ENCODE measurements at places on chromosomes 6 and 20.

DNA sequence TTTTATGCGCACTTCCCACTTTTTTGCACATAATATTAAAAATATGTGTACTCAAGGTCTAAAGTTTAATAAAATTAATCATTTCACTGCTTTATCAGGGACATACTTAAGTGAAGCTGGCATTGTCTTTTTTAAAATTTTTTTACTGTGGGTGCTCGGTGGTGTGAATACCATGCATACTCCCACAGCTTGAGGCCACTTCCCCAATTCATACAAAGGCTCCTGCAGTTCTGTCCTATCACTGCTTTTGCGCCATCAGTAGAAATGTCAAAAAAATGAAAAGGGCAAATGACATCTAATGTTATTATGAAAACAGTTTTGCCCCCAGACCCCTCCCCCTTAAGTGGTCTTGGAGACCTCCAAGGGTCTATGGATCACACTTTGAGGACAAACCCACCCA, 464.1 kb upstream of the ARID1B start:
- DNase-seq: no peak

DNA sequence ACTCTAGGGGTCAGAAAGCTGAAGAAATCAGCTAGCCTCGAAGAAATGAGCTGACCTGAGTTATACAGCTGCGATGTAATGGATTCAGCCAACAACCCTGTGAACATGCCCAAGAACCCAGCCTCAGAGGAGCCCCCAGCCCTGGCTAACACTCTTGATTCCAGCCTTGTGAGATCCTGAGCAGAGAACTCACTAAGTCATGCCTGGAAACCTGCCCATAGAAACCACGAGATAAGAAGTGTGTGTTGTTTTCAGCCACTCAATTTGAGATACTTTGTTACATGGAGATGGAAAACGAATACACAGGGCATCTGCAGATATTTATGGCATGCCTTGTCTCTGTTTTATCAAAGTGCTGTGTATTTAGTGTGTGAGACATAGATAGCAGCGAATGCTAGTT, 265.2 kb downstream of the QKI start:
- DNase-seq: no peak

DNA sequence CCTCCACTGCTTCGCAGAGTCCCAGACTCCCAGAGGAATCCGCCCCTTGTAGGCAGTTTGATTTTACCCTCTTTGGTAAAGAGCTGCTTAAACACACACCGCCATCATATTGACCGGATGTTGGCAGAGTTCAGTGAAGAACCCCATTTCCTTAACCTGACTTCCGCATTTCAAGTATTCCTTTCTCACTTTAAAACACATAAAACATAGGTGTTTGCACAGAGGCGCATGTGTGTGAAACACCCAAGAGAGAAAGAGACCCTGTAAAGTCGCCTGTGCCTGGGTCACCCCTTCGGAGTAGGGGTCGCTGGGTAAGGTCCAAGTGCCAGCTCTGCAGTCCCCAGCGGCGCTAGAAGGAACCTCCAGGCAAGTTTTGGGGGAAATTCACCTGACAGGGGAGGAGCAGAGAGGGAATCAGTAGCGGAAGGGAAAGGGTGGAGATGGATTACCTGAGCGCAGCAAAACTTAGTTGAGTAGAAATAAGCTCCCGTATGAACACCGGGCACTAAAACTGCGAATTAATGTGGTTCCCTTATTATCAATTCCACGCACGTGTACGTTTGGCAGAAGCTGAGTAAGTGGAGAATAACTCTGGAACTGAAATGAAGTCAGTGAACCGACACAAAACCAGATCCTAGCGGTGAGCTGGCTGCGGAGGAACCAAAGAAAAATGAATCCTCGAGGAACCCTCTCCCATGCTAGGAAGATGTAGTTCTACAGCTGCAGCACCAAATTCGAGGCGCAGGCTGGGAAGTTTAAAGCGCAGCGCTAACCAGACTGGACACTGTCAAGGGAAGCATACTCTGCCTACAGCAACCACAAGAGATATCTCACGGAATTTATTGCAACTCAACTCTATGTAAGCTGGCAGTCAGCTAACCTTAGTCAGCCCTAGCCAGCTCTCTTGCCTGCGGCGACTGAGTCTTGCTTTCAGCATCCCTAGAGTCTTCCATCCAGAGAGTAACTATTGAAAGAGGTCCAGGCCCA, 3.5 kb upstream of the HTR1B start:
- DNase-seq: no peak

- no peak for DNase-seq
These were observed 178.6 kb downstream of the PDE7B start for GRCh38 chr6:136030131-136030530.

- no peak for DNase-seq
These were observed 29.1 kb upstream of the SCML4 start for GRCh38 chr6:107853230-107853629.

DNA sequence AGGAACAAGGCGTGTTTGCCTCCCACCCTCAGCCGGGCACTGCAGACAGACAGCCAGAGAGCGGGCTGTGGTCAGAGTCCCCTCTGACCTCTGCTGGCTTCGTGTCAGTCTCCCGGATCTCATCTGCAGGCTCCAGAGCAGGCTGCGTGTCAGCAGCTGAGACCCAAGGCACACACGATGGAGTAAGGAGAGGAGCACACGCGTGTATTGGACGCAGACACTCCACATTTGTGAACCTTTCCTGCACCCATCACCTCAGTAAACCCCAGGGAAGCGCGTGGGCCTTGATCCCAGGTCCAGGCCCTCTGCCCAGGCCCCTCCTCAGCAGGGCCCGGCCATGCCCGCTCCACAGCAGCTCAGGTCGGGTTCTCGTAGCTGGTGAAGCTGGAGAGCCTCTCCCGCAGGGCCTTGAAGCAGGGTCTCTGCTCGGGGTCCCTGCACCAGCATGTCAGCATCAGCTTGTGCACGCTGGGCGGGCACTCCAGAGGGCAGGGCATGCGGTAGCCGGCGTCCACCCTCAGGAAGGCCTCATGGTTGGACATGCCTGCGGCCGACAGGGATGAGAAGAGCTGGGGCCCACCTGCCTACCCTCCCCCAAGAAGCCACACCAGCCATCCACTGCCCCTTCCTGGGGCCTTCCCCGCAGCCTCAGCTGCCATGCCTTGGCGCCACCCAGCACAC, 7.9 kb downstream of the PTK6 start:
- no peak for DNase-seq

GRCh38 chr6:14767226-14767625, 478.6 kb upstream of the JARID2 start:
- no peak for DNase-seq

DNA sequence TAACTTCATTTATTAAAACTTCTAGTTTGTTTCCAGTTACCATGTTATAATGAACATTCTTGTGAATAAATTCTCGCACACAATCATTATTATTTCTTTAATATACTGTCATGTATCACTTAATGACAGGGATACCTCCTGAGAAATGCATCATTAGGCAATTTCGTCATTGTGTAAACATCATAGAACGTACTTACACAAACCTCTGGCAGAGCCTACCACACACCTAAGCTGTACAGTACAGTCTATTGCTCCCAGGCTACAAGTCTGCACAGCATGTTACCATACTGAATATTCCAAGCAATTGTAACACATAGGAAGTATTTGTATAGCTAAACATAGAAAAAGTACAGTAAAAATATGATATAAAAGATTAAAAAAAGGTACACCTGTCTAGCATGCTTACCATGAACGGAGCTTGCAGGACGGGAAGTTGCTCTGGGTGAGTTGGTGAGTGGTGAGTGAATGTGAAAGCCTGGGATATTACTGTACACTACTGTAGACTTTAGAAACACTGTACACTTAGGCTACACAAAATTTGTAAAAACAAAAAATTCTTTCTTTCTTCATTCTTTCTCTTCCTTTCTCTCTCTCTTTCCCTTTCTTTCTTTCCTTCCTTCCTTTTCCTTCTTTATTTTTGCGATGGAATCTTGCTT, 268.2 kb upstream of the SOX4 start:
- DNase-seq: no peak

- DNase-seq: no peak
These were observed 48.2 kb upstream of the PXDC1 start for GRCh38 chr6:3799719-3800118.

- no peak for DNase-seq
These were observed 46.3 kb downstream of the BTBD9 start for GRCh38 chr6:38593409-38593808.

Data from NCI-H187 (cell line).